ENCODE measurements at places on chromosomes 2 and 18. TPM values are rescaled to one million over a fixed set of nuclear protein-coding genes. Genes with fewer than 3 reads are reported as not detected.

The IER3IP1 gene
- total RNA-seq, result 11.7 TPM

The BBS5 gene
- 1.8 TPM for total RNA-seq

The COL4A3 gene
- not detected for total RNA-seq

The STARD6 gene
- not detected for total RNA-seq

The PRKCE gene
- 19.4 TPM for total RNA-seq

The CHRNG gene
- not detected for total RNA-seq

The GBX2 gene
- not detected for total RNA-seq

The C2orf15 gene
- total RNA-seq, result 0.34 TPM

The NEDD4L gene
- total RNA-seq, result 4.9 TPM

All from T-helper 2 cell treated with Interferon-gamma antibody and Interleukin-4, amounts not matched to agents 100 ng/mL and 5 ng/mL, for 36 hours (primary cell).